ENCODE measurements at places on chromosomes 12 and 14.

GRCh38 chr12:124403273-124403672 is 108.4 kb downstream of the RFLNA start:
- no peak for DNase-seq

GRCh38 chr12:31206038-31206670 is 119.8 kb downstream of the SINHCAF start:
- peak; percentile 35 for DNase-seq

DNA sequence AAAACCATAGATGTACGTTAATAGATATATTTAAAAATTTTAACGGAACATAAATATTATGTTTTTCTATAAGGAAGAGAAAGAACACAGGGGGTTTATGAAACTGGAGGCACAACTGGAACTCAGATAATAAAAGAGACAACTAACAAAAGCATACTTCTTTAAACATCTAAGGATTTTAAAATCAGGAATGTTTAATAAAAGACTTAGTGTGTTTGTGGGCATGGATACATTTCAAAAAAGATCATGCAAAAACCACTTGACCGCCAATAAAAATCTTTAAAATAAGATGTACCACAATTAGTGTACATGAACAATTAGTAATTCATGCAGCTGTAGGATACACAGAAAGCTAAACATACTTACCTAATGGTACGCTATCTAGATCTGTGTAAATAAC is 113.0 kb downstream of the KIF21A start:
- no peak for DNase-seq

DNA sequence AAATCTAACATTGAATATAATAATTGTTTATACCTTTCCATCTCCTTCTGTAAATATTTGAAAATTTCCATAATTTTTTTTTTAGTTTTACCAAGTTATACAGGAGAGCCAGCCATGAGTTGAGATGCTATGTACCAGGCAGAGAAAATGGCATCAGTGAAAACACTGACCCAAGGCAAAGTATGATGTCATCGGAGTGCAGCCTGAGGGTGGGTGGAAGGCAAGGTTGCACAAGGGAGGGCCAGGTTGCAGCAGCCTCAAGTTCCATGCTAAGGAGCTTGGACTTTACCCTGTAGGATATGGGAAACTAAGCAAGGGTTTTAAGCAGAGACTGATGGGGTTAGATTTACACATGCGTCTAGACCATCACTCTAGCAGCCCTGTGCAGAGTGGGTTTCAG is 441.1 kb downstream of the BCAT1 start:
- no peak for DNase-seq
